Gastroesophageal sphincter (tissue), 4 donors: ENCODE measurements at places on chromosomes 11 and 22. TPM values are rescaled to one million over a fixed set of nuclear protein-coding genes. Genes with fewer than 3 reads are reported as not detected.

Gene MMP27
- total RNA-seq = not detected

Gene WNT11
- 7.4 TPM for total RNA-seq

Gene OR5P2
- not detected for total RNA-seq

Gene CD3G
- total RNA-seq = not detected

Gene OR8A1
- not detected for total RNA-seq

Gene CD6
- total RNA-seq = 2.7 TPM

Gene CDCA5
- total RNA-seq = 1.7 TPM

Gene OR2D2
- total RNA-seq = not detected

Gene OR5B21
- total RNA-seq = not detected

Gene LRRC10B
- total RNA-seq = 0.45 TPM

- ATAC-seq = no peak
These were observed 24.9 kb upstream of the WNT11 start for GRCh38 chr11:76231121-76231738.

- no peak for ATAC-seq
These were observed 125.9 kb downstream of the TEAD1 start for GRCh38 chr11:12800032-12800671.

- no peak for ATAC-seq
These were observed 56.4 kb downstream of the SGSM3 start for GRCh38 chr22:40426594-40427333.

GRCh38 chr11:30586251-30587144, at the start of gene MPPED2:
TSS of gene MPPED2 (minus strand) at chr11:30586353. CDS start at chr11:30580373, 5,980 bp downstream.
- peak; percentile 50 for ATAC-seq

GRCh38 chr22:39931251-39931650, 28.9 kb upstream of the TMA7B start:
- no peak for ATAC-seq

DNA sequence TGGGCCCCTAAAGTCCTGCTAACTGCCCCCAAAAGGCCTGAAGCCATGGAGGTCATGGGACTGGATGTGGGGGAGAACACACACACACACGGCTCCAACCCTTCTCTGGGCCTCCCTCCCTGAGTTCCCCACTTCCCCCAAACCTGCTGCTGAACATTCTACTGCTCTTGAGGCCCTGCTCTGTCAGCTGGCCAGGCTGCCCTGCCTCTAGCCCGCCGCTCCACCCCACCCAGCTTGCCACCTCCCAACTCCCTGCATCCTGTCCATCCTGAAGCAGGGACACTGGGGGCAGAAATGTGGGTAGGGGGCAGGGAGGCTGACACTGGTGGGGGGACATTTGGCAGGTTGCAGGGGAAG, 1.0 kb downstream of the KCNJ4 start:
- ATAC-seq = no peak

DNA sequence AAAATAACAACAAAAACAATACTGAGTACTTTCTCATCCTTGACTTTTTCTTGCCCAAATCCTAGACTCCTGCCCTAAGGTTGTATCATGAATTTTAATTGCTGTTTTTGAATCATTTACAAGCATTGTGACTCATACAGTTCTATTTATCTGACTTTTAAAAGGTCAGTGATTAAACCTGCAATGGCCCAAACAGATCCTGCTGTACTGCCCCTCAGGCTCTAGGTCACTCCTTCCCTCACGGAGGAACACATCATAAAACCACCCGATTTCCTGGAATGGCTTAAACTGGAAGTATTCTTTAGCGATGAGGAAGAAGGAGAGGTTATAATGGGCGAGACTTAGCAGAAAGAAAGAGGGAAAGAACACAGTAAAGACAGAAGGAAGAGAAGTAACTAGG, 12.3 kb downstream of the ARFGAP3 start:
- ATAC-seq = peak; percentile 16

GRCh38 chr11:69313992-69314391, 20.0 kb downstream of the MYEOV start:
- no peak for ATAC-seq

DNA sequence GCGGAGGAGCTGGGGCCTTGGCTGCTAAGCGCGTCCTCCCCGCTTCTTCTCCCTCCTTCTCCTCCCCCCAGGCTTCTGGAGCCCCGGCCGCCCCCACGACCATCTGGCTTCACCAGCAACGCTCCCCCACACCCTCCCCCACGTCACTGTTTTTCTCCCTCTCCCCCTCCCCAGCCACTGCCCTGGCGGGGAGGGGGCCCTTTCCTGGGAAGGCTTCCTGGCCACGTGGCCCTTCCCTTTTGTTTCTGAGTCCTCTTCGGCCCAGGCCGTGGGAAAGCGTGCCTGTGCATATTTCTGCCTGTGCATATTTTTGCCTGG, 27.7 kb downstream of the RTN4R start:
- ATAC-seq = no peak

DNA sequence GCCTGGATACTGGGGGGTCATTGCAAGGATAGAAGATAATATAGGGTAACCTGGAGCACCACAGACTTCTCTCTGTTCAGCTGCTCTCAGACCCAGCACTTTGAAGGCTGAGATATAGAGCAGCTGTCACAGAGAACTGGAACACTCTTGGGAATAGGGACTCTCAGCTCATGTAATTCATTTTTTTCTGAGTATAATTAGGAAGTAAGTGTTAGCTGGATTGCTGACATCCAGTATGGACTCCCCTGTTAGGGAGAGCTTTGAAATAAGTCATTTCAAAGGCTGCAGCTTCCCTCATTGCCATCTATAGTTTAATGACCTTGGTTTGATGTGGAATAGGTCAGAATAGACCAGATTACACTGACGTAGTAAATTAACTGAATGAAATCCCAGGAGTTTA, 120.8 kb upstream of the POU2AF2 start:
- ATAC-seq = no peak

- ATAC-seq = no peak
These were observed 12.7 kb downstream of the SREBF2 start for GRCh38 chr22:41845380-41846267.

DNA sequence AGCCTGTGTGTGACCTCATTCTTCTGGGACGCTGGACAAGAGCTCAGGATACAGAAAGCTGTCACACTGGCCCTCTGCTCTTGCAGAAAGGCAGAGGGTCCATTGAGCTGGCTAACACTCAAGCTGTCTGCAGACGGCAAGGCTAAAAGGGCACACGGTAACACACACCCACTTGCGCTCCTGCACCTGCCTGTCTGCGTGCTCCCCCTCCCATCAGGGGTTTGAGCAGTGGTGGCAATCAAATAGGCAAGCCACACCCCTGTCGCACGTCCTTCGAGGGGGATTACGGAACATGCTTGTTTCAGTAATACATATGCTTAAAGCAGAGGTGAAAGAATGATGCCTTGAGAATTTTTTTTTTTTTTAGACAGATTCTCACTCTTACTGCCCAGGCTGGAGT, 7.1 kb upstream of the QSER1 start:
- no peak for ATAC-seq

DNA sequence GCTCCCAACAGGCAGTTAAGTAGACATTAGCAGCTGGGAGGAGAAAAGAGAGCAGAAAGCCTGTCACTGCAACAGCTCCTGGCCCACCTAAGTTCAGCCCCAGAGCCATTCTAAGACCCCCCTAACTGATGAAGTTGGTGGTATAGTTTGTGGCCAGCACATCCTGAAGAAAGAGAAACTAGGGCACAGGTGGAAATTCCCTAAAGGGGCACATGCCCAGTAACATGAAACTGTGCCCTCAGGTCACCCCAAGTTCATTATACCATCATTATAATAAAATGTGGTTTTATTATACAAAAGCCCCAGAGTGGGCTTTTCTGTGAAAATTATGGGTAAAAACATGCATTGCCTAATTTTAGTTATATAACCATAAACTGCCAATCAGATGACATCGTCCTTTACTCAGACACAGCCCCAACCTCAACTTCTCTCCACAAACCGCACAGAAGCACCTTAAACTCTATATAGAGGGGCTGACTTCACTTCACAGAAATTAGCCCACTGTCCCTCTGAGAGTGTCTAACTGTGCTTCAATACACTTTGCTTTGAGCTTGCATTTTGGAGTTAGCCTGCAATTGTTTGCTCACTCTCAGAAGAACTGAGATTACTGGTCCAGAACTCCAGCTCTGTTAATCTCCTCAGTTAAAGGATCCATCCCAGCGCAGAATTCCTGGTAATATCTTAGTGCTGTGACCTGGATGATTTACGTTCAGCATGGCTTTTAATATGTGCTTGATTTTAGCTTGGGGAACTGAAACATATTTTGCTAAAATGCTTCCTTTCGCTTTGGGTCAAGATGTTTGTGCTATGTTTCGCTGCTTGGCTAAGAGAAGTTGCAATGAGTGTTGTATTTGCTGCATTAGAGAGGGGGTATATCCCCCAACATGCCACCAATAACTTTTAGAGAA, 1.8 kb upstream of the APOL3 start:
- no peak for ATAC-seq

DNA sequence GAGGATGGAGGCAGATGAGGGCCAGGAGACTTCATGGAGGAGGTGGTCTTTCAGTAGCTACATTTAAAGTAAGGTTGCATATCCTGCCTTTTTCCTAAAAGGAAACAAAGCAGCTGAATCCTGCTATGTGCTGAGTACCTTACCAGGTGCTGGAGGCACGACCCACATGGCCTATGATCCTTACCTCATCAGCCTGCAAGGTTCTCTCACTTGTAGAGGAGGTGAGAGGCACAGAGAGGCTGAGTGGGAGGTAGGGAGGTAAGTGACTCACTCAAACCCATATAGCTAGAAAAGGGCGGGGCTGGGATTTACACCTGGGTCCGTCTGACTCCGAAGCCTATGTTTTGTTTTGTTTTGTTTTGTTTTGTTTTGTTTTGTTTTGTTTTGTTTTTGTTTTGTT, 75.8 kb downstream of the BUD13 start:
- ATAC-seq = no peak

DNA sequence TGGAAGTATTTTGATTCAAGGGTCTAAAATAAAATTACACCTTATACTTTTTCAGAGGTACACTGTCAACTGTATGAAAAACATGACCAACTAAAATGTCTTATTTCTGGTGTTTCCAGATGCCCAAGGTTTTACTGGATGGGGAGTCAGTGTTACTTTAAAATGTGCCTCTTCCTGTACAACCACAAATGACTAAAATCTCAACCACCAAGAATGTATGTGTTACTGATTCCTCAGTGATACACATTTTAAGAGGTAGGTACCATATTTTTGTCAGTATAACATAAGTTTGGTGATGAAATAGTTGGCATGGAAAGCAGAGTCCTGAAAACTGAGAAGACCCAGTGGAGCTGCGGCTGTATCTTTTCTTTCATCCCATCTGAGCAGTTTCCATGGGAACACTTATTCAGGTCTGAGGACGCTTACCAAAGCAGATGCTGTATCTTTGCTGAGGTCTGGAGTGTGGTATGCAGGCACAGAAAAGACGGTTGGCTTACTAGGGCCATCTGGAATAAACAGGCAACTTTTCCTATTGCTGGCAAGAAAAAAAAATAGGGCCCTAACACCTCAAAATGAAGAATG, 21.2 kb upstream of the TP53AIP1 start:
- no peak for ATAC-seq

DNA sequence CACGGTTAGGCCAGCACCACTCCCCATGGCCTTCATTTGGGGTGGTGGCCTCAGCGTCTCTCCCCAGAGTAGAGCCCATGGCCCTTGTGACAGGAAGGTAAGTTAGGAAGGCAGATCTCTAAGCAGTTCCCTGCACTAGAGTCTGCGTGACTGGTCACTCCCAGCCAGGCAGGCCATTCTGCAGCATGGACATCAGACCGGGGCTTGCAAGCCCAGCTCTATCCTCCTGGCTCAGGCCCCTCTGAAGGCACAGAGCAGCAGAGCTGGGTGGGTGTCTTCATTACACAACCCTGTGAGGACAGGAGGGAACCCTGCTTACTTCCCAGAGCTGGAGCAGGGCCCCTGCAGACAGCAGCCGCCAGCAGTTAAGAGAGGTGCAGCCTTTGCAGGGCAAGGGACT, 77.3 kb downstream of the PIWIL3 start:
- ATAC-seq = no peak
